Activated CD8-positive, alpha-beta memory T cell treated with anti-CD3 and anti-CD28 coated beads, Interleukin-2, amount 10 ng/mL, durations not matched to agents 7 days and 5 days (primary cell): ENCODE measurements at places on chromosomes 2 and 18.

- no peak for DNase-seq
These were observed 819.6 kb downstream of the RNF144A start for GRCh38 chr2:7736646-7737305.

DNA sequence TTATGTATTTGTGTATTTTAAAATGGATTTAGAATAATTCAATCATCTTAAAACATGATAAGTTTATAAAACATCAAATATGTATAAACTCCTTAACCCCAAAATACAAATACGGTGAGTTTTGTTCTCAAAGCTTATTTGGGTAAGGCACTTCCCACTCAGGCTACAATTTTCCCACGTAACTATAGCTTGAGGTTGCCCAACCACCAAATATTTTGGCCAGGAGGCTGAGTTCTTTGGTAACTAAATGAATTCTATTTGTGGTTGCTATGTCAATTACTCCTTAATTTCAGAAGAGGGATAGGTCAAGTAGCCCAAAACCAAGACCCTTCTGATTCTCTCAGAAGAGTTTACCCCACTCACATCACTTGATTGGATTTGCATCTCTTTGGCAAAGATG is 70.4 kb downstream of the MYL12B start:
- DNase-seq = no peak

DNA sequence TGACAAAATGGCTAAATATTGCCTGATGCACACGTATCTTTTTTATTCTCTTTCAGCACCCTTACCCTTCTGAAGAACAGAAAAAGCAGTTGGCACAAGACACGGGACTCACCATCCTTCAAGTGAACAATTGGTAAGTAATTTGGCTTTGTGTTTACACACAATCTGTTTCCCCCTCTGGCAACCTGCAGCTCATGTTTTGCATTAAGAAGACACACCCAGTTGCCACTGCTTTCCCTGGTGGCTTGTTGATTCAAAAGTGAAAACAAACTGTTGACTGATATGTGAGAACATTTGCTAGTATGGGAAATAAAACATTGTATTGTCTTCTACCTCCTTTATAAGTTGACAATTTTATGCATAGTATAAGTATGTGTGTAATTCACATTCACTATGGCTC is 113.0 kb downstream of the MEIS1 start:
- DNase-seq = no peak

DNA sequence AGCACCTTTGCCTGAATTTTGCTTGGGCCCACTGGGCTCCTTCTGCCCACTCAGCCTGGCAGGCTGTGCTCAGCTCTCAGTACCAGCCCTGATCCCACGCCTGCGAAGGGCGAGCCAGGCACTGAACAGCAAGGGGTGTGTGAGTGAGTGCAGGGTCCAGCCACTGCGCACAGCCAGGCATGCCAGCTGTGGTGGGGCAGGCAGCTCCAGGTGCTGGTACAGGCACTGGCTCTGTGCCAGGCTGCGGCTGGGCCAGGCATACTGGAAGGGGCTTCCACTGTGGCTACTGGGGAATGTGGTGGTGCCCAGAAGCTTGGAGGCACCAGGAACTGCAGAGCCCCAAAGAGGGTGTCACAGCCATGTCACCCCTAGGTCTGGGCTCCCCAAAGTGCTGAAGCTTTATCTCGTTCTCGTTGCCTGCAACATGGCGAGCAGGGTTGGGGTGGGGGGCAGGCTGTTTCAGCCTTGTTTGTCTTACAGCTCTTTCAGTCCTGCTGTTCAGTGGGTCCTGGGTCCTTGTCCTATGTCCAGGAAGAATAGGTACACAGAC is 8.8 kb downstream of the DYSF start:
- DNase-seq = no peak

- DNase-seq = no peak
These were observed 14.8 kb downstream of the MBD2 start for GRCh38 chr18:54209471-54210180.

DNA sequence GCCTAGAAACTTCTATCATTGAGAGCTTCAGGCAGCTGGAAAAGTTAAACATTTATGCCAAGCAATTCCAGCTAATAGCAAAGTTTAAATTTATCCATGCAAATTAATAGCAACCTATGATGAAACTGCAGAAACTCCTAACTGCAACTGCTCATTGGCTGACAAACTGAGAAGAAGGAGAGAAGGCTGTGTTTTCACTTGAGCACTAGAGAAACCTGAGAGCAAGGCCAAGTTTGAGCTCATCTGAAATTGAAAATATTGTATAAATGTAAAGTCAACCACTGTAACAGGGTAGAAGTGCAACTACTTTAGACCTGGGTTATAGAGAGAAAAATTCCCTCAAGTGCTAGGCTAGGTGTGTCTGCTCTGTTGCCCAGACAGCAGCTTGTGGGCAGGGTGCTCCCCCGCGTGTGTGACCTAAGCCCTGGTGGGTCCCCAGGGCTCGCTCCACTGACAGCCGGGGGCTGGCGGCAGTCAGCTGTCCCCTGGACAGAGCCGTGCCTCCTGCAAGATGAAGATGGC is 50.2 kb downstream of the CABYR start:
- DNase-seq = no peak

DNA sequence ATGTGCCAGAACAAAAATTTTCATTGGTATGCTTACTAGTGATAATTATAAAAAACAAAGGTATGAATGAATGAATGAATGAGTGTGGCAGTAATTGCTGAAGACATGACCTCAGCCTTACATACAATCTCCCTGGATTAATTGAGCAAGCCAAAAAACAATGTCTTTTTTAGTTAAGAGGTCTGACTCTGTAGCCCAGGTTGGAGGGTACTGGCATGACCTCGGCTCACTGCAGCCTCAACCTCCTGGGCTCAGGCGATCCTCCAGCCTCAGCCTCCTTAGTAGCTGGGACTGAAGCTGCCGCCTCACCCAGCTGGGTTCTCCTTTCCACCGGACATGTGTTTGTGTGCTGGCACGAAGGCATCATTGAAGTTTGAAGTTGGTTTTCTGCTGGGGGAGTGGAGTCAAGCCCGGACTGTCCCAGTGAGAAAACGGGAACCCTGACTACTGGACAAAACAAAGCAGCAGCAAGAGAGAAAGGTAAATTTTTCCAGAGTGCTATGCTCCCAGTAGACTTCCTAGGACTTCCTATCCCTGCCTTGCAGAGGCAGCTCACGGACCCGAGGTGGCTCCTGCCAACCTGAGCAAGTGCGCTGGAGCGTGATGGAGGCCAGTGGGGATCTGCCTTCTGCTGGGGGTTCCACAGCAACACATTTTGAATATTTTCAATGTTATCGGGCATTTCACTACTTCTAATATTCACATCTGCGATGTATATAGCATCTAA is 6.4 kb upstream of the IMP4 start:
- peak; percentile 30 for DNase-seq

- no peak for DNase-seq
These were observed 1.7 kb downstream of the FAP start for GRCh38 chr2:162241571-162241970.

DNA sequence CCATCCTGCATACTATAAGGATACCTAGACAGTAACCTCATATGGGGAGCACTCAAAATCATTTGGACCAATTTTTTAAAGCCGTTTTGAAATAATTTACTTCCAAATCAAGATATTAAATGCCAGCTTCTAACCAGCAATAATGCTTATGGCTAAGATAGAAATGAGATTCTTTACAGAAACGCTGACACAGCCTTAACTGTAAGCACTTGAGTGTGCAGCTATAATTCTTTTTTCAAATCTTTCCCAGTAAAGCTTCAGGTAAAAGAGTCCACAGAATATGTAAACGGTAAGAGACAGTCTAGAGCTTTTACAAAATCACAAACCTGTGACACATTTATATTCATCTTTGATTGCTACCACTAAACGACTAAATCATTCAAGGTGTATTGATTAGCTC is 4.5 kb downstream of the NXPH2 start:
- no peak for DNase-seq

DNA sequence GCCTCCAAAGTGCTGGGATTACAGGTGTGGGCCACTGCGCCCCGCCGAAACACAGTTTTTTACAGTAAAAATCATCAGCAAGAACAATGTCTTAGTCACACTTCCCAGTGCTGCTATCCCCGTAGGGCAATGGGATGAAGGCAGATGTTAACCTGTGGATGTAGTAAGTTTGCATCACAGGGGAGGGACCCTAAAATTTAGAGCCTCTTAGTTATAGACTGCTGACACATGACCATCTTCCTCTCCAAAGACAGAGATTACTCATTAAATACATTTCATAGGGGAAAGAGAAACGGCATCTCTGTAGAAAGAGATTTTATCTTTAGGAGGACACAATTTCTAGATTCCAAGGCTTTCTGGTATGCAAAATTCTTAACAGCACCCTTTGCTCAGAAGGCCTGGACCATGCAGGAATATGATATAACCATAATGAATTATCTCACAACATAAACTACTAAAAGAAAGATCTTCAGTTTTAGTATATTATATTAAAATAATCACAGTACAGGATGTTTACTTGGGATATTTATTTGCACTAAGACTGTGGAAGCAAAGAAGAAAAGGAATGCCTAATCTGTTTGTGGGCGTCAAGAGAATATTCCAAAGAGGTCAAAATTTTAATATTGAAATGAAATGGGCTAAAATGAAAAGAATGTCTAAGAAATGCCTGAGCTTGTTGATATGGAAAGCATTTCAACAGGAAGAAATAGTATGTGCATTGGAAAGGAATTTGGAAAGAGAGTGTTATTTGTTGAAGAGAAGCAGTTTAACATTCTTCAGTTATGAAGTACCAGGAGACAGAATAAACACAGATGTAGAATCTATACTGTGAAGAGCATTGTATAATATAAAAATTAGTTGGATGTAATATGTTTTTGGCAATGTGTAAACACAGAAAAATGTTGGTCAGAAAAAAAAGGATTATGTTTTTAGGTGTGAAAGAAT is 1228.3 kb upstream of the CHAC2 start:
- no peak for DNase-seq

DNA sequence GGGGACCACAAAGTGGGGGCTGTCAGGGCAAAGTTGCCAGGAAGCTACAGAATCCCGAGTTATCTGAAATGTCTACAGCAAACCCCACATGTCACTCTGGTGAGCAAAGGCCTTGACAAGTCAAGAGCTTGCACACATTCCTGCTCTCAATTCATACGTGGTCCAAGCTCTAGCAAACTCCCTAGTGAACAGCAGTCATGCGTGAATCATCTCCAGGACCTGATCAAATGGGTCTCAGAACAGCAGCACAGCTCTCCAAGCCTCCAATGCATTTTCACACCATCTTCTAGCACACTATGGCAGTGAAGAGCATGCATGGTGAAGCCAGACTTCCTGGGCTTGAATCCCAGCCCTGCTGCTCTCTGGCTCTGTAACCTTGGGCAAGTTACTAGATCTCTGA is 68.5 kb downstream of the MYO5B start:
- DNase-seq = no peak

GRCh38 chr18:64234321-64234720 is 85.4 kb upstream of the LINC00305 start:
- DNase-seq = no peak
